ENCODE measurements at places on chromosomes 2 and 18. TPM values are rescaled to one million over a fixed set of nuclear protein-coding genes. Genes with fewer than 3 reads are reported as not detected.
A peak's percentile ranks its signal among the peaks of the same experiment; 100 is the strongest.

Gene DNAJC5G
- not detected for total RNA-seq

Gene LIPT1
- 3.3 TPM for total RNA-seq

Gene GALNT14
- total RNA-seq = 1.1 TPM

Gene UGT1A3
- total RNA-seq = not detected

Gene RFTN2
- total RNA-seq = not detected

Gene MEIS1
- not detected for total RNA-seq

Gene SNORC
- 2.1 TPM for total RNA-seq

DNA sequence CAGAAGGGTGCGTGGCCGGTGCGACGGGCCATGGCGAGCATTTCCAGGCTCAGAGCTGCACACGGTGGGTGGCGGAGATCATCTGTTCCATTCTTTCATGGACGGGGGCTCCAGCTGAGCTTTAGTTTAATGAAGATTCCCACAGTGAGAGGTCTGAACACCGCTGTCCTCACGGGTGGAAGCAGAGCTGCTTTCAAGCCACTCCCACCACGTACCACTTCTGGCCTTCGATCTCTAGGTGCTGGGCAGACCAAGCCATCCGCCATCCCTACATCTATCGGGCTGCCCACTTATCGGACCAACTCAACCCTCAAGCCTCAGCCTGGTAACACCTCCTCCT, 18.5 kb downstream of the GPR35 start:
- DNase-seq = no peak

- DNase-seq = peak; percentile 65
Measured at GRCh38 chr2:216404010-216404618, 8.2 kb upstream of the SMARCAL1 start.

GRCh38 chr2:60552851-60553494, 481 bp downstream of the BCL11A start:
- DNase-seq = no peak

- DNase-seq = no peak
Measured at GRCh38 chr2:367246-367645, 79.4 kb upstream of the ALKAL2 start.

- DNase-seq = peak; percentile 5
Measured at GRCh38 chr2:40401896-40402295, 50.0 kb downstream of the SLC8A1 start.

- DNase-seq = no peak
Measured at GRCh38 chr18:14905350-14905749, 157.4 kb downstream of the ANKRD30B start.

DNA sequence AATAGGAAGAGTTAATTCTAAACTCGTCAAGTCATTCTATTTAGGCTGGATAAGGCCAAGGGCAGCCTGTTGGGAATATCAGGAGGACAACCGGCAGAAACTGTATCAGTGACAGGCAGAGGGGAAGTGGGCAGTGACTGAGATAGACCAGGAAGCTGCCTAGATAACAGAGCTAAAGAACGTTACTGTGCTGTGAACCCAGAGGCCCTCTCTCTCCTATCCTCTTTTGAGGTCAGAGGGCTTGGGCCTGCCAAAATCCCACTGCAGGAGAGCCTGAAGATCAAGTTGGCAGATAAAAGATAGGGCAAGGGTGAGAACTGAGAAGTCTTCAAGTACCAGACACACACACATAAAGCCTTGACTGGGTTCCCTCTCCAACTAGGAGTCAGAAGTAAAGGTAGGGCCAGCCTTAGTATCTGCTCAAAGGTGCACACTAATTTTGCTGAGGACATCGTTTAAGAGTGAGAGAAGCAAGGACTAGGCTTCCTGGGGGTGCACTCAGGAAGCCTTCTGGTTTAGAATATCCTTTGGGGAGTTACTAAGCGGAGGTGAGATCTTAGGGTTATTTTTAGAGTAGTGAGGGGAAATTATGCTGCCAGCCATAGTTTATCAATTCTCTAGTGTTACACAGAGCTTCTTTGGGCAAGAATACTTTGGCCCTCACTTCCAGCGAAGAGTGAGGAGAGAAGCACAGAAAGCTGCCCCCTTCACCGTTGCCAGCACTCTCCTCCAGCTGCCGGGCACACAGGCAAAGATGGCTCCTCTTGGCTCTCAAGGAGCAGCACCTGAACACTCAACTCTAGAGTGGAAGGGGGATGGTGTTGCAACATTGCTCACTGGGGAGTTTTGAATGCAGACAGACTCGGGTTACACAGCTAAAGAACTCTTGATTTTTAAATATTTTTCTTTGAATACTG, 9.8 kb downstream of the CAVIN2 start:
- no peak for DNase-seq

- no peak for DNase-seq
Measured at GRCh38 chr2:239223310-239224198, 177.3 kb downstream of the HDAC4 start.

DNA sequence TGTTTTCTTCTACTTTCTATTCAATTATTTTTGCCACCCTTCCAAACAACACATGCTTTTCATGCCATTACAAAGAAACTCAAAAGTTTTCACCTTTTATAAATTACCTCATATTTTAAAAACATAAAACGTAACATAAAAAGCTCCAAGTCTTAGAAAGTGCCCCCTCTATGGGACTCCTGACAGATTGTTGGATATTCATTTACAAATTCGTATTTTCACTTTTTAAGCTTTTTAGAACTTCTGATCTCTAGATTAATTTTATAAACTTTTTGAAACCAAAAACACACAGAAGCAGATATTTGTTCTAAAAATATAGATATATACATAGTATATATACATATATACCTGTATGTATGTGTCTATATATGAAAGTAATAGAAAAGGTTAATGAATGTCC, 1.5 kb downstream of the COL5A2 start:
- no peak for DNase-seq

GRCh38 chr2:238159071-238159539, 335 bp downstream of the ERFE start:
- peak; percentile 42 for DNase-seq

DNA sequence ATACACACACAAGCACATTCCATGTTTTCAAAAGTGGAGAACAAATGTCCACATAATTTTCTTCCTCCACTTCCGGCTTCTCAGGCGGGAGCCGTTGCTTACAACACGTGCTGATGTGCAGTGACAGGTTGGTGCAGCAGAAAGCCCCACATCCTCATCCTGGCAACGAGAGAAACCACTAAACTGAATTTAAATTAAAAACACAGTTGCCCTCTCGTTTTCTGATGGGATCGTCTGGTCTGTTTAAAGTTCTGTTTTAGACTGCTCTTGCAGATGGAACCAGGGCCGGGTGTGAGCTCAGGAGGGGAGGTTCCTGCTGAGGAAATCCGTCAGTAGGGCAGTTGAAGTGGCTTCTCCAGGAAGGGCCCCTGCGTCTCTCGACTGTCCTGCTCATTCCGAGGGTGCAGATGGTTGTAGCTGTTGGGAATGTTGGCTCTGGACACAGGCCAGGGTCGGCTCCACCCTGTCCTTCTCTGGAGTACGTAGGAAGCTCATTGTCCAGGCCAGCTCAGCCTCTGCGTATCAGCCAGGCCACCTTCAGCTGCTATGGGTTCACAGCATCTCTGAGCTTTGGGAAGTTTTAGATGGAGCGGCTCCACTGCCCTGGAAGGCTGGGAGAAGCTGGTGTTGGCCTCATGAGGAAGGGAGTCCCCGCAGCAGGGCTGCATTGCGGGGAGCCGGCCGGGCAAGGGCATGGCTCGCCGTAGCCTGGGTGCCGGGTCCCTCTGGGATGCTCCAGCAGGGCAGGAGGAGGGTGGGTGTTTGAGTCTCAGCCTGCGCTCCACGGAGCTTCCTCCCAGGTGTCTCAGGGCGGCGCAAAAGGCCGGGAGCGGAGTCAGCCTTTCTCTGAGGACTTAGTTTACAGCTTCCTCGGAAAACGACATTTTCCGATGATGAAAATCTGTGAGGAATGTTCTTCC, 58.3 kb downstream of the NFATC1 start:
- no peak for DNase-seq

- peak; percentile 16 for DNase-seq
Measured at GRCh38 chr2:226906163-226906693, 70.4 kb downstream of the RHBDD1 start.

DNA sequence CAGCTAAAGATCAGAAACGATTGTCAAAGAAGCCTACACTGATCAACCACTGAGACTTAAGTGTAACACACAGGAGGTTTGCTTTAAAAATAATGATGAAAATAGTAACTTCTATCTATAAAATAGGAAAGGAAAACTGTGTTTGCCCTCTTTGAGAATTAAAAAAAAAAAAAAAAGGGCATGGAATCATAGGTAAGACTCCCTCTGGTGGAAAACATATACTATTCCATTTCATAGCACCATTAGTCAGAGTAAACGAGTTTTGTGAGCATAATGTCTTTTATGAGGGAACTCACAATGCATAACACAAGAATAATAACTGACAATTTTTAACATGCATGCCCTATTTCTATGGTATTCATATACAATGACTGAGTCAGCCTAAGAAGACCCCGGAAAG, 36.3 kb downstream of the SLC35F5 start:
- DNase-seq = no peak

DNA sequence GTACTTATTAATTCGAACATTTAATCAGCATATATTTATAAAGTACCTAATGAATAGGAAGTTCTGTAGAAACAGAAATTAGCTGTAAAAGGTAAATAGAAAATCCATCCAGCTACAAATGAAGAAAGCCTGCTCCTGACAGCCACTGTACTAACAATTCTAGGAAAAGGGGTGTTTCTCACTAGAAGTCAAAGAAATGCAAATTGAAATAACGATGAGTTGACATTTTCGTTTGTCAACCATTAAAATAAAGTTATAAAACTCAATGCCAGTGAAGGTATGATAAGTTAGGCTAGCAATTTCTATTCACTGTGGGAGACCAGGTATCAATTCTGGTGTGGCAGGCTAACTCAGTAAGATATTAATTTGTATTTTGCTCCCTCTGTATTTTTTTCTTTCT, 198.0 kb downstream of the ARL4C start:
- DNase-seq = no peak

DNA sequence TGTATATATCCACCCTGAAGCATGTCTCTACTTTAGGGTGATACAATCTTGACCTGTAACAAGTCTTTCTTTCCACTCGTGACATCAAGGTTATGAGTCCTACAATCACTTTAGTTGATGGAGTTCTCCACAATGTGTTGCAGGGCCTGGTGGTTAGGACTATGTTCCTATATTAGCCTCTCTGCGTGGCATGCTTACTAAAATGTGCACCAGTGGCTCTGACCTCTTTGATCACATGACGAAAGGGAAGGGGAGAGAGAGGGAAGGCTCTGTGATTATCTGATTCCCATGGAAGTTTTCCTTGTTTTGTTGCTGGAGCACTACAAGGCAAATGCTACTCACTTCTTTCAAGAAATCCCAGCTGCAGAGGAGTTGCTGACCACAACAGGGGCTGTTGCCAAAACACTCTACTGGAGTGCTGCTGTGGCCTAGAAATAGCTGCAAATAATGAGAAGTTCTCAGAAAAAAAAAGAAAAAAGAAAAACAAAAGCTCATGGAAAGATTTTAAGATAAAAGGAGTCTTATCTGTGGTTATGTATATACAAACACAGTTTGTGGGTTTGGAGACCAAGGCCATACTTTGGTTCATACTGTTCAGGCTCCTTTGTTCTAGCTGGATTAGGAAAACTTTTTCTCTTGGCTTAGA, 272.8 kb upstream of the MMADHC start:
- DNase-seq = no peak

GRCh38 chr2:236928380-236929037, 157.2 kb upstream of the COPS8 start:
- DNase-seq = no peak

DNA sequence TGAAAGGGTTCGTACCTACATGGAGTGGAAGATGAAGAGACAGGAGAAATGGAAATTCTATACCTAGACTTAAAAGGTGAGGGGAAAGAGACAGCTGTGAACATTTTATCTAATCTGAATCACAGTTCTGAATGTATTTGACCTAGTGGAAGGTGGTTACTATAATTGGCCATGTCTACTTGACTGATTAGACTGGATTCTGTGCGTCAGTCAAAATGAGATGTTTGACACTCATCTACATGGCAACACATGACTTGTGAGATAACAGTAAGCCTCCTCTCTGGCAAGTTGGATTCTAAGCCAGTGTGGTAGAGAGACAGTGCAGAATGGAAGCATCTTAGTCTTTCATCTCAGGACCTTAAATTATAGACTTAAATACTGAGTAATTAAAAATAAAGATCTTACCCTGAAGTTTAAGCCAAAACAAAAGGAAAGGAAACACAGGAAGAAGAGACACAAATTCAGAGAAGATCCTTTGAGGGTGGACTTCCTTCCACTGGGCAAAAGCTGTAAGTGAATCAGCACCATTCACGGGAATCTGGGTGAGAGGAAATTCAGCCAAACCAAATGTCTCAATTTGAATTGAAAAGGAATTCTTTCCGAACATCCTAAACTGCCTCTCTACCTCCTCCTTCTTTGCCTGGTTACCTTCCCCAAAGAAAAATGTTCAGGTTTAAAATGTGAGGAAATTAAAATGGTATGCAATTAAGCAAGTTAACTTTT, 121.6 kb downstream of the EHBP1 start:
- no peak for DNase-seq

DNA sequence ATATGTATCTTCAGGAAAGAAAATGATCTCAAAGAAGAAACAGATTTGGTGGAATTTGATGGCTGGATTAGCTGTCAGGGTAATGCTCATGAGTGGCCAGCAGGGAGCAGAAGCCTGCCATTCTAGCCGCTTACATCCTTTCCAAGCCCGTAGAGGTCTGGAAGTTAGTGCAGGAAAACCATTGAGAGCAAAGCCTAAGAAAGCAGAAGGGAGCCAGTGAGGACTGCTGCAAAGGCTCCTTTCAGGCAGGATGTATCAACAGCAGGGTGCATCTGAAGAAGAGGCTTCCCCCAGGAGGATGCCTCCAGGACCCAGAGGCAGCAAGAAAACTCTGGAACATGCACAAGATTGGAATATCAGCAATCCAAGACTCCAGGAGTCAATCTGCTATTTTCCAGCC, 22.9 kb upstream of the LBH start:
- peak; percentile 57 for DNase-seq

All from activated CD8-positive, alpha-beta T cell treated with anti-CD3 and anti-CD28 coated beads for 36 hours (primary cell).